ENCODE measurements at places on chromosomes 11 and 22. TPM values are rescaled to one million over a fixed set of nuclear protein-coding genes. Genes with fewer than 3 reads are reported as not detected.
A peak's percentile ranks its signal among the peaks of the same experiment; 100 is the strongest.

DNA sequence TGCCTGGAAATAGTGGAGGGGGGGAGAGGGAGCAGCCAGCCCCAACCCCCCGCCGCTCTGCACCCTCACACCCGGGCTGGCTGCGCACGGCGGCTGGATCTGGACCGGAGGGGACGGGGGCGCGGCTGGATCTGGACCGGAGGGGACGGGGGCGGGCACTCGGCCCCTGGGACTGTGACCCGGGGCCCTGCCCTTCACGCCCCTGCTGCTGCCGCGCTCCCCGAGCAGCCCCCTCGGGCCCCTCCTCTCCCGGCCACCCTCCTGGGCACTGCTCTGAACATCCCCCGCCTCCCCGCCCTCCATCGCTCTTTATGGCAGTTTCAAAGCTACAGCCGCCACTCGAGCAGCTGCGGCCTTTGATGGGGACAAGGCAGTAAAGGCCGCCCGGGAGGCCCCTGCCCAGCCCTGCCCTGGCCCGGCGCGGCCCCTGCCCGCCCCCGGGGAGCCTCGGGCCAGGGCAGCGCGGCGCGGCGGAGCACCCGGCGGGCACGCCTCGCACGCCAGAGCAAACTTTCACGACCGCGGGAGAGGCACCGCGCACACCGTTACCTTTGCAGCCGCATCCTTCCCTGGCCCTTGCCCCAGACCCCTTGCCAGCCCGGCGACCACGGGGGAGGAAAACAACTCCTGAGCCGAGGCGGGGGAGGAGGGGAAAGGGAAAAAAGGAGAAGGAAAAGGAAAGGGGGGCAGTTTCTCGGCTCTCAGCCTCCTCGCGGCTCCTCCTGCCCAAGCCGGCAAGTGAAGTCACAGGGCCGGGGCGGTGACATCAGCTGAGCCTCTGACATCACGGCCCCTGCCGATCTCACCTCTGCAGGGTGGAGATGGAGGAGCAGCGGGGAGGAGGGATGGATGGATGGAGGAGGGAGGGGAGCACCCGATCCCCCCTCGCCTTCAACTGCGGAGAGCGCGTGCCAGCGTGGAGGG, 13.1 kb upstream of the TCF20 start:
- DNase-seq: no peak

GRCh38 chr11:25981998-25982397, 349.9 kb upstream of the ANO3 start:
- no peak for DNase-seq

- DNase-seq: peak; percentile 59
Measured at GRCh38 chr11:26583550-26583949, 11.5 kb upstream of the MUC15 start.

DNA sequence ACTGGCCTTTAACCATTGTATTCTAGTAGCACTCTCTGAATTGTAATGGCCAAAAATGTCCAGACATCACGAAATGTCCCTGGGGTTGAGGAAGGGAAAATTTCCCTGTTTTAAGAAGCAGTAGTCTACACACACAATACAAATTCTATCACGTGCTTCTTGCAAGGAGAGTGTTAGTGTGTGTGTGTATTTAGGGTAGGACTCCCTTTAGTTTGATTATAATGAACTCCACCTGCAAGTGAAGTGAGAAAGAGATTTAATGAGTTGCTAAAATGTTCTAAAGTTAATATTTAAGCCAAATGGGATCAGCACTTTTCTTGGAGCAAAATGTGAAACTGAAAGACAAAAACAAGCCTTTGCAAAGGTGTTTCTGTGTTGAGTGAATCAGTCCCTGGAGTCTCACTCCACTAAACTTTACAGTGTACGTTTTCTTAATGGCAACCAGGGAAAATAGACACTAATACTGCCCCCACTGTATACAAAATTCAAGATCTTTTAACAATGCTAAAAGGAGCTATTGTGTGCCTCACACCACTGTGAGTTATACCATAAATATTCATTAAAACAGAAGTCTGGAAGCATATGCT, 590.3 kb upstream of the TENM4 start:
- no peak for DNase-seq

Gene RASL10A
- 15.1 TPM for total RNA-seq

Gene TSPAN32
- total RNA-seq: not detected

DNA sequence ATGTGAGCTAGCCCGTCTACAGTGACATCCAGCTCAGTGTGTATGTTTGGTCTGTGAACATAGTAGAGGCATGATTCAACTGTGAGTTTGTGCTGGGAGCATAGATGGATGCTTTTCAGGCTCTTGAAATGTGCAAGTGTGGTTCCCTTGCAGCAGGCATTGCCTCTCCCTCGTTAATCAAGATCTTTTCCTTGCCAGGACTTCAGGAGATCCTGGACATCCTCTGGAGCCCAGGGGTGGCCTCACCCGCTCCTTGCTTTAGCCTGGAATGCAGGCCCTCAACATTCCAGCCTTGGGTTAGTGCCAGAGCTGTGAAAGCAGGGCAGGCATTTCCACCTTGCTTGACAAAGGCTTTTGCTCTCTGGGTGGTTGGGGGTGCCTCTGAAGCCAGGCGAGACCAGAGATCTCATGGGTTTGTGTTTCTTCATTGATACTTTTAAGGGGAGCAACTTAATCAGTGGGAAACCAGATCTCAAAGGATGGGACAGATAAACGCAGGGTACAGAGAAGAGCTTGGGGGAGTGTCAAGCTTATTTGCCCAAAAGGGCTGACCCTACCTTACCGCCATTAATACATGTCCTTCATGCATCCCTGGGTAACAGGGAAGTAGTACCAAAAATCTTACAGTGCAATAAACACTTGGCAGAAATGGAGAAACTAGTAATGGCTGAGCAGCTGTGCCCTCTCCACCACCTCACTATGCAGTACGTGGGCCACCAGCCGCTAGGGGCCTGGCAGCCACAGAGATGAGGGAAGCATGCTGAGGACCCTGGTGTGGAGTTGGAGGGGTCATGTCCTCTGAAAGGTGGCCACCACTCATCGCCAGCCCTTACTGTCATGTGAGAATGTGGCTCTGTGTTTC, 72.1 kb downstream of the PTPRJ start:
- peak; percentile 84 for DNase-seq

DNA sequence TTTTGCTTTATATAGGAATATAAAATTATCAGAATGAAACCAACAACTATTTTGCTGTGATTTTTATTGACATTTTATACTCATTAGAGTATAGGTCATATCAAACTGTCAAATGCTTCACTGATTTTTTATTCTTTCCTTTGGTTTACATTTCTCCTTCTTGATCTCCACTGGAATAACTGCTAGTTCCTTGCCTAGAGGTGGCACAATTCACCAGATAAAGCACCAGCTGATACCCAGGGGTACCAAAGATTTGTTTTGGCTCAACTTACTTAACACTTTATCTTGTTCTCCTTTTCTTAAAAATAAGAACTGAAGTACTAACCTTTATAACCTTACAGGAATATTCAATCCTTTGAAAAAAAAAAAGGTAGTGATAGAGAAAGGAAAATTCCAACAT, 725.1 kb upstream of the CHORDC1 start:
- DNase-seq: no peak

Gene ZBTB16
- 171 TPM for total RNA-seq

DNA sequence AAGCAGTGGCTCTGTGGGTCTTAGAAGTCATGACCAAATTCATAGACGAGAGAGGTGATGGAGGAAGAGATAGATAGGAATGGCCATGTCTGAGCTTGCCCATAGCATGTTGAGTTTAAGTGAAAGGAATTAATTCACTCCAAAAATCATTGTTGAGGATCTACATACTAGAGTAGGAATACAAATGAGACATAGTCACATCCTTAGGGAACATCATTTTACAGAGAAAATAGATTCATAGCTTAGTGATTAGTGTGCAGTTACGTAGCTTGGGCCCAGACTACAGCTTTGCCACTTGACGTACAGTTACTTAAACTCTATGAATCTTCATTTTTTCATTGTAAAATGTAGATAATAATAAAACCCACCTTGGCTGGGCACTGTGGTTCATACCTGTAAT, 21.4 kb upstream of the BMAL1 start:
- no peak for DNase-seq

Gene FJX1
- total RNA-seq: 13.7 TPM

- DNase-seq: no peak
Measured at GRCh38 chr11:111559800-111560464, 19.4 kb downstream of the LAYN start.

DNA sequence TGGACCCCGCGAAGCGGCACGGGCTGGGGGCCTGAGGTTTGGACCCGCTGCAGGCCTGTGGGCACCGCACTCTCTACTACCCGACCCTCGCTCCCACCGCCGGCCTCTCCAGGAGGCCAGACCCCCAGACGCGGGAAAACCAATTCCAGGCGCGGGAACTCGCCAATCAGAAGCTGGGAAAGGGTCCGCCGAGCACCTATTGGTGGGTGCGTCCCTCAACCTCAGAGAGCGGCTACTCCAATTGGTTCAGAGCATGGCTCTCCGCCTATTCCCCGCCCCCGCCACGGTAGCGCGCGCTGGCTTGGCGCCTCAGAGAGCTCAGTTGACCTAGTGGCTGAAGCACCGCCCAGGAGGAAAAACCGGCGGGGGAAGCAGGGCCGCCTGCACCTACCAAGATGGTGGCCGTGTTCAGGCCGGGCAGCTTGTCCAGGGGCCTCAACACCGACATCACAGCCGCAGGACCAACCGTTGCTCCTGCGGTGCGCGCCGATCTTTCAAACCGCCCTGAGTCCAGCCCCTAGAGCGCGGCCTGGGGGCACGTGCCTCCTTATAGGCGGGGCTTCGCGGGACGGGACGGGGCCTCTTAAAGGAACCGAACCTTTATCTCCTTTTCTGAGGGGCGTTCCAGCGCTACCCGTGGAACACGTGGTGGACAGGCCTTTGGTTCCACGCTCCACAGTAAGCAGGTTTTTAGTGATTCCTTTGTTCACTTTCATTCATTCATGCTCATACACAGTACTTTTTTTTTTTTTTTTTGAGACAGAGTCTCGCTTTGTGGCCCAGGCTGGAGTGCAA, at the start of gene CENPM:
TSS of gene CENPM (minus strand) at position 524 of the 795 bp plus-strand sequence. CDS start at position 448, 76 bp downstream.
- peak; percentile 93 for DNase-seq

GRCh38 chr11:71300187-71300586, 47.8 kb upstream of the SHANK2 start:
- no peak for DNase-seq

GRCh38 chr11:89493431-89493830, 2.3 kb upstream of the NOX4 start:
- DNase-seq: no peak

GRCh38 chr11:8095371-8095770, 14.4 kb downstream of the TUB start:
- no peak for DNase-seq

DNA sequence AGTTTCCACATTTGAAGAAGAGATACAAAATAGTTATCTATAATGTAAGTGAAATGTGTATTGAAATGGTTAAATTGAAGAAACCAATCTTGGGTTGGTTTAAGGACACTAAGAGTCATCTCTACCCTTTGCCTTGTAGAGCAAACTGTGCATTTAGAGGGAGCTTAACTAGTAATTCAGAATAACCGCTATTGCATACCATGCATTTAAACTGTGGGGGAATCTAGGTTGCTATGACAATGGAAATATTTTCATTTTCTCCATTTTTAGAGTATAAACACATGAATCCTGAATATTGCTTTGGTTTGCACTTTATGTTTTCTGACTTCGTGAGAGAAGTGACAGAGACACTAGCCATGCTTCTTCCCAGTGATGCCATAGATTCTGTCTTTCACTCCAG, 39.7 kb downstream of the FAT3 start:
- DNase-seq: no peak
